ENCODE measurements at places on chromosomes 12 and 14. TPM values are rescaled to one million over a fixed set of nuclear protein-coding genes. Genes with fewer than 3 reads are reported as not detected.

DNA sequence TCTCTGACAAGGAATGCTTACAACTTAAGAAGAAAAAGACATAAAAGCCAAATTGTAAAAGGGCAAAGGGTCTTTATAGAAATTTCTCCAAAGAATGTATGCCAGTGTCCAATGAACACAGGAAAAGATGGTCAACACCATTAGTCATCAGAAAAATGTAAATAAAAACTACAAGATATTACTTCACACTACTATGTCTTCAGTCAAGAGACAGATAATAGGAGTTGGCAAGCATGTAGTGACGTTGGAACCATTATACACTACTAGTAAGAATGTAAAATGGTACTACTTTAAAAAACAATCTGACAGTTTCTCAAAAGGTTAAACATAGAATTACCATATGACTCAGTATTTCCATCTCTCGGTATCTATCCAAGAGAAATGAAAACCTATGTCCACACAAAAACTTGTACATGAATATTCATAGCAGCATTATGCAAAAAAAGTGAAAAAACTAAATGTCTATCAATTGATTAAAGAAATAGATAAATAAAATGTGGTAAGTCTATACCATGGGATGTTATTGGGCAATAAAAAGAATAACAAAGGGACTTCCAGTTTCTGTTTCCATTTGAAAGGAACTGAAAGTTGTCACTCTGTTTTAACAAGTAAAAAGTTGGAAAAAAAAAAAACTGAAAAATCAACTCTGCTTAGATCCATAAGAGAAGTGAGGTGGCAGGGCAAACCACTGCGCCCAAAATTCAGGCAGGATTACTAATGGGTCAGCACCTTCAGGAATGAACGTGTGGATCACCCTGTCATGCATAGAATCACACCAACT, 69.8 kb downstream of the ALG10B start:
- DNase-seq, result no peak

GRCh38 chr12:107411792-107412535, 273.6 kb upstream of the PWP1 start:
- DNase-seq, result no peak

GRCh38 chr14:68396461-68396860, 396.4 kb downstream of the ZFP36L1 start:
- DNase-seq, result no peak

DNA sequence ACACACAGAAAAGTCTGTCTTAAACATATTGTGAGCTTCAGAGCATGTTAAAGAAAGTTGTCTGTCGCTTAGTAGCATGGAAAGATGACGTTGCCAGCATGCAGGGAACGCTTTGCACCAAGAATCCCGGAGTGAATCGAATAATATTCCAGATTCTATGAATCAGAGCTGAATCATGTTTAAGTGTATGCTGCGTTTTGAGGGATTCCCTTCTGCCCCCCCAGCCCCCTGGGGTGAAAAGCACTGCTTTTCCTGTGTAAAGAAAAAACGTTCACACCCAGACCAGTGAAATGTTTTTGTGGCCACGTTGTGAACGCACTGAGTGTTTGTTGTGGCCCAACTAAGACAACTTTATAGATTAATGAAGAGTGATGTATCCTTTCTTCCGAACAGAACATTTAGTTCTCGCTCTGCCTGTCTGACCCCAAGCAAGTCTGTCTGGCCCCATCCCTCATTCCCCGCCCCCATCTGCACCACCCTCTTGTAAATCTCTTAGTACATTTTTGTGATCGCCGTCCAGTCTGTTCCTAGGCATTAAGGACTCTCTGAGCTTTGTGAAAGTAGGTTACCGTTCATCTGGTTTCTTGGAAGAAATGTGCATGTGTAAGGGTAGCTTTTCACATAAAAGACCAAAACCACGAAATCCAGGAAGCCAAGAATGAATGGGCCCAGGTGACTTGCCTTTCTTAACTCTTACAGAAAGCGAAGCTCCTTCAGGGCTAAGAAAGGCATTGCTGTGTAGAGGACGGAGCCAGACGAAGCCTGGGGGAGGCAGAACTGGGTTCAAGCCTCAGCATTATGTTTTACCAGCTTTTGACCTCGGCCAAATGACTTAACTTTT, 103.0 kb downstream of the SAMD4A start:
- no peak for DNase-seq

- no peak for DNase-seq
Measured at GRCh38 chr12:110849221-110849620, 2.4 kb downstream of the CCDC63 start.

GRCh38 chr12:90947869-90948268, 7.1 kb downstream of the CCER1 start:
- DNase-seq, result no peak

- no peak for DNase-seq
Measured at GRCh38 chr14:36553656-36554260, 28.7 kb downstream of the NKX2-8 start.

DNA sequence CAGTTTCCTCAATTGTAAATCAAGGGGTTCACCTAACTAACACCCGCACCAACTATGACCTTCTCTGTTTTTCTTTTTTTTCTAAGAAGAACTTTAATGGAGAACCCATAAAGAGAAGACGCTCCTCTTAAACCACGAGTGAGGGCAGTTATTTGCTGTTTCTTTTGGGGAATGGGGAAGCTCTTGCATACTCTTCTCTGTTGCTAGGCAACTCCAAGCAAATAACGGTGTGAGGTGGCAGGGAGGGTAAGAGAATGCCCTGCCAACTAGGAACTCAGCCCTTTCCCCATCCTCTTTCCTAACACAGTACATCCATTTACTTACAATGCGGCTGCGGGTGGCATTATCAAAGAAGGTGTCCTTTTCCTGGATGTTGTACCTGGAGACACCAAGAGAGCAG, 114.9 kb downstream of the ANO2 start:
- no peak for DNase-seq

USP5 gene
- 47.0 TPM for polyA plus RNA-seq

- no peak for DNase-seq
Measured at GRCh38 chr12:72264548-72265175, 7.5 kb upstream of the TRHDE start.

CMA1 gene
- polyA plus RNA-seq, result not detected
